SW 1271 (cell line): ENCODE measurements at places on chromosomes 3 and 15.

GRCh38 chr15:51075826-51076523 is 18.7 kb downstream of the TNFAIP8L3 start:
- DNase-seq = no peak

- peak; percentile 8 for DNase-seq
Observed at GRCh38 chr3:193805448-193805847, 212.4 kb downstream of the OPA1 start.

- DNase-seq = no peak
Observed at GRCh38 chr3:100900671-100901335, 92.4 kb downstream of the ABI3BP start.

- DNase-seq = no peak
Observed at GRCh38 chr3:11088066-11088465, 66.2 kb upstream of the HRH1 start.

GRCh38 chr3:114745322-114746240 is 401.5 kb downstream of the ZBTB20 start:
- no peak for DNase-seq

- DNase-seq = no peak
Observed at GRCh38 chr3:114328345-114328744, 34.5 kb downstream of the TIGIT start.

DNA sequence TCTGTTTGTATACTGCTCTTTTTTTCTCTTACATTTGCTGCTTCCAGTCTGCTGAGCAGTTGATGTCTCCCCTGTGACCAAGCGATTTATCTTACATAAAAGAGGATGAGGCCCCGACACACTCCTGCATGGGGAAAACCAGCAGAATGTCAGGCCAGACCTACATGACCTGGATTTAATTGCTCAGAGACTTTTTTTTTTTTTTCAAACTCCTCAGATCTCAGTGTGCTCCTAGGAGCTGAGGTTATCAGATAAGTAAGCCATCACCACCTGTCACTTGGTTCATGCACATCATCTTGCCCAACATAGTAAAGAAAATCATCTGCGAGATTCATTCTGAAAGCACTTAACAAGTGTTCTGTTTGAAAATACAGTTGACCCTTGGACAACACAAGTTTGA is 163.1 kb downstream of the PLCL2 start:
- no peak for DNase-seq

GRCh38 chr3:9806688-9807589 is 3.1 kb upstream of the TTLL3 start:
- DNase-seq = no peak

DNA sequence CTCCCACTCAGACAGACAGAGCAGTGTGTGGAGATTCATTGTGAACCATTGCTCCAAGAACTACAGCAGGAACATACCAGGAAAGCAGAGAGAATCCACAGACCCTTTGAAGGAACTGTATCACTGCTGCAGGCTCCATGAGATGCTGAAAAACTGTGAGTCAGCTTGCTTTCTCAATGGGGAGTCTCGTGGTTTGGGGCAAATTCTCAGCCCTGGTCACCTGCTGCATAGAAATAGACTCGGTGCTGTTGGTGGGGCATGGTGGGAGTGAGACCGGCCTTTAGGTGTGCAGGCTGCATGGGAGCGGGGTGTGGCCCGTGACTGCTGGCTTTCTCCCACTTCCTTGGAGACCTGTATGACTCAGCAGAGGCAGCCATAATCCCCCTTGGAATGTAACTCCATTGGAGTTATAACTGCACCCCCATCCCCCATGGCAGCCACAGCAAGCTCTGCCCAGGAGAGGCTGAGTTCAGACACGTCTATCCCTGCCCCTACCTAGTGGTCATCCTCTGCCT is 35.6 kb downstream of the ALCAM start:
- DNase-seq = no peak

- no peak for DNase-seq
Observed at GRCh38 chr3:168088106-168088720, 7.5 kb downstream of the GOLIM4 start.

DNA sequence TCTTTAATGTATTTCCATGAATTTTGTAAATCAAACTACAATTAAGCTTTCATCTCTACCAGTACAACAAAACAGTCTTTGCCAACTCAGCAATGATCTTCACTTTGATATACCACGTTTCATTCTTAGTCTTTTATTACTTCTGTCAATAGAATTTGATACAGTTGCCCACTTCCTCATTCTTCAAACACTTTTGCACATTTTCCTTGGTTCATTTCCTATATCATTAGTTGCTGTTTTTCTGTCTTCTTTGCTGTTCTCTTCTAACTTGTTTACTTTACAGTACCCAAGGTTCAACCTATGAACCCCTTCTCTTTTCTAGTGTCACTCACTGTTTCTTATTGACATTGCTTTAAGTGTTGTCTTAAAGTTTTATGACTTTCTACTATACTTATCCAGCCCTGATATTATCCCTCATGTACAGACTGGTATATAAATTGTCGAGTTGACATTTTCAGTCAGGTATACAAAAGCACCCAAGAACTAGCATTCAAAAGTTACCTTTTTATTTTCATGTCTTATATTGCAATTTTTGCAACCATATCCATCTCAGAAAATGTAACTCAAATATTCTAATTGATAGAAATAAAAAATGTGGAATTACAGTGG is 903.1 kb downstream of the NSUN3 start:
- no peak for DNase-seq
